ENCODE measurements at places on chromosomes 3 and 15.

DNA sequence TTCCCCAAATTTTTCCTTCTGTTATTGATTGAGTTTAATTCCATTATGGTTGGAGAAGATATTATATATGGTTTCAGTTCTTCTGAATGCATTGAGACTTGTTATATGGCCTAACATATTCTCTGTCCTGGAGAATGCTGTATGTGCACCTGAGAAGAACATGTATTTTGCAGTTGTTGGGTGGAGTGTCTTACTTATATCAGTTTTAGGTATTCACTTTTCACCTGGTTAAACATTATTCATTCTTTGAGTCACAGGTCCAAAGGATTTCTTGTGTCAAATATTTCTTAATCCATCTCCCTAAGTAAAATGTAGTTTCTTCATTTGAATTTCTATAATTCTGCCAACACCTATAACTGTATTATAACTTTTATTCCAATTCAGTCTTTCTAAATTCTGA, 17.8 kb downstream of the ACKR2 start:
- no peak for DNase-seq

DNA sequence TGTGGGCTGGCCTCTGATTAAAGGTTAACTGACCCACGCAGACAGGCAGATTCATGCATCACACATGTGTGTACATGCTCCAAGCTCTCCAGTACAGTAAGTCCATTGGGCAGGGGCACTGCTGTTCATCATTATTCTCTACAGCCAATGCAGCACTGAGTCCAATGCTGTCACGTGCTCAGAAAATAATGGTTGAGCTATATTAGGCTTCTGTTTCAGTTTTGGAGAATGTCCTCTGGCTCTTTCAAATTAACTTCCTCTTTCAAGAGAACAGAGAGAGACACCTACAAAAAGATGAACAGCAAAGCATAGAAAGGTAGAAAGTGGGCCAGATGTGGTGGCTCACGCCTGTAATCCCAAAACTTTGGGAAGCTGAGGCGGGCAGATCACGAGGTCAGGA, 202.6 kb downstream of the MEX3B start:
- no peak for DNase-seq

GRCh38 chr3:174156200-174156599, 702.9 kb upstream of the NAALADL2 start:
- no peak for DNase-seq

GRCh38 chr3:101873619-101874018, 24.3 kb downstream of the NFKBIZ start:
- no peak for DNase-seq

GRCh38 chr15:68368731-68369435, 63.1 kb downstream of the ITGA11 start:
- DNase-seq, result no peak

DNA sequence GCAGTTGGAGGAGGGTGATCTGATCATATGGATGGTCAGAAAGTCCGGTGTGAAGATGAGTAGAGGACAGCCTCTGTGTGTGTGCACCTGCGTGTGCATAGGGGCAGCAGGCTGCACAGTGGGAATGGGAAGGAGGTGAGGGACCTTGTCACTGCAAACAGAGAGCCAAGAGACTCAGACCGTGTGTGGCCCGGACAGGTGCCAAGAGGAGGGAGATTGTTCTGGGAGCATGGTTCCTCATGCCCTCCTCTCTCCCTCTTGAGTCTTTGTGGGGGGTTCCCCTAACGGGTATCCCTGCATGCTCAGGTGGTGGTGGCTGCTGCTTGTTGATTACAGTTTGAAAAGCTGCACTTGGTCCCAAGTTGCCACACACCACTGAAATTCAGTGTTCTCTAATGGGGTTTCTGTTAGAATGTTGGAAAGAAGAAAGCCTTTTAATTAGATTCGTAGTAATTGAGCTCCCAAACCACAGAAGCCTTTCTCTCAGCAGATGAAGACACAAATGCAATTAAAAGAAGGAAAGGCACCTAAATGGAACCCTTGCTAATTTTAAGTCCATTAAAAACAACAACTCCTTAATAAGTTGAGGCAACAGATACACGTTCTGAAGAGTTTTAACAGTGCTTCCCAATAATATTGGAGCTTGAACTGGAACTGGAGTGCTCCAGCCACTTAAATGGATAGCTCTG, 68.9 kb downstream of the CHRNA7 start:
- DNase-seq, result no peak

DNA sequence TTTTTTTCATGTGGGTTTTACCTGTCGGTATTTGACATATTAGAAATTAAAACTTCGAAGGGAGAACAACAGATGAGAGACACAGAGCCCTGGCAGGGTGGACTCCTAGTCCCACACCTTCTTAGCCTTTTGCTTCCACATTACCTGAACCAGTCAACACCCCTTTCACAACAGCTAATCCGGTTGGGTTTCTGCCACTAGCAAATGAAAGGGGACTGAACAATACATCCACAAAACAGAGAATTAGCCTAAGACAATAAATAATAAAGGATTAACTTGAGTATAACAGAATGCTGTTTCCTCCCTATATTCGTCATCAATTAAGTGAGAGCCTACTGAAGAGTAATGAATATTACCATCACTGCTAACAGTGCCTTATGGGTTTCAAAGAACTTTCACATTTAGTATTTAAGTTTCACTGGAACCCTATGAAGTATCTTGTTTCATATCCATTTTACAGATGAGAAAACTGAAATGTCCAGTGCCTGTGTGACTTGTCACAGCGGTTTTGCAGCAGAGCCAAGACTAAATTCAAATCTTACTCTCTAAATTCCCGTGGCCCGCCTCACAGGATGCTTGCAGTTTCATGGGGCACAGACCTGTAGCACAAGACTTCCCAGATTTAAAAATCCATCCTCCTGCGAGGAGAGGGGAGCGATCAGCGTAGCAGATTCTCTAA, 1.0 kb upstream of the RAB8B start:
- DNase-seq, result no peak

Data from stimulated activated CD4-positive, alpha-beta T cell treated with anti-CD3 and anti-CD28 coated beads, Interleukin-15, amount 100 ng/mL, for 48 hours (primary cell).